ENCODE measurements at places on chromosomes 4 and X.
A peak's percentile ranks its signal among the peaks of the same experiment; 100 is the strongest.

DNA sequence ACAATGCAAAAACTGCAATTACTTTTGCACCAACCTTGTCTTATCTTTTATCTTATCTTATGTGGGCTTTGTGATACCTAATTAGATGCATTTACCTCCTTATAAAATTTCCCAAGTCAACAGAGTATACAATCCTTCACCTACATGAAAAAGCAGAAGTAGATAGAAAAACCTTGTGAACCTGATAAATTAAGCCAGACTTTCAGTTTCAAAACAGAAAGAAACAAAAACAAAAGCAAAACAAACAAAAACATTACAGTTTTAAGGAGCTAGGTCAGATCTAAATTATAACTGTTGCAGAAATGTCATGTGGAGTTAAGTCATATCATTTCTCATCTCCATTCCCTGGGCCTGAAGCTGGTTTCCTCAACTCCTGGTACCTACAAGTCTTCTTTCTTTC, 24.9 kb upstream of the CXXC4 start:
- no peak for DNase-seq

DNA sequence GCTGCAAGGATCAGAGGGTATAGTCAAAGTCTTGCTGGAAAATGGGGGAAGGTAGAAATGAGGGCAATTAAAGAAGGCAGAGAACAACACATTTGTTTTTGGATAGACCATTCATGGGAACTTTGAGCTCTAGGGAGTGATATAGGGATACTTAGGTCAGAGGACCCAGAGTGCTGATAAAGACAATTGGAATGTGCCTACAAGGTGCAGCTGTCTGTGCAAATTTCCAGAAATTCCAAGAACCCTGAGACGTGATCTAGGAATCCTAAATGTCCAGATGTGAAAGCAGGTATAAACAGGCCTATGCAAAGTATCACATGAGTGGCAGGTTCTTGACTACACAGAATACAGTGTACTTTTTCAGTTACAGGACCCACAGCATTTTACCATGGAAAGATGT, 24.2 kb downstream of the FNIP2 start:
- no peak for DNase-seq

DNA sequence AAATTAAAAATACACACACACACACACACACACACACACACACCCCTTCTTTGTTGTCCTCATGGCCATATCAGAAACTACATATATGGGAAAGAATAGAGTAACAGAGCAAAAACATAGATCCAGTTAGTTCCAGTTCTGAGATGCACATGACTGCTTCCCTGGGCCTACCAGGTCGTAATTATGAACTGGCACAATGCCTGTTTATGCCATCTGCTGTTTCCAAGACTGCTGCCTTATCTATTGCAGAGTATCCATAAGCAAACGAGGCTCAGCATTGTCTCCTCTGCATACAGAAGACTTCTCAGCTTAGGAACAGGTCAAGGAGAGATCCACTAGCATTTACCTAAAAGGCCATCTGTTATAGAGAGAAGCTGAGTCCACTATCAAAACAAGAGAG, 789.0 kb downstream of the TECRL start:
- DNase-seq, result no peak

DNA sequence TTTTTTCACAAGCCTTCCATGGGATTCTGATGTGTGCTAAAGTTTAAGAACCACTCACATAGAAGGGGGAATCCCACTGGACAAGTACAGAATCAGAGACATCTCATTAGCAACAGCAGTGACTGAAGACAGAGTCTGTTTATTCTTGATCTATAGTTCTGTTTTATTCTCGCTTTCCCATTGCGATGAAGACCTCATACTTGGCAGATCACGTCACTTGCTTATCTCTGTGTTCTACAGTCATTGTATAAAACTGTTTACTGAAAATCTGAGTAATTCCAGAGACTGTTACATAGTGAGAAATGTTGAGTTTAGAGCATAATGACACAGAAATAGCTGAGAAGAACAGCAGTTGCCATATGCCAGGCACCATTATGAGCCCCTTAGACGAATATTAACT, 185.5 kb downstream of the PTTG2 start:
- no peak for DNase-seq

- DNase-seq, result no peak
These were observed 60.8 kb upstream of the CBR4 start for GRCh38 chr4:169070895-169071218.

DNA sequence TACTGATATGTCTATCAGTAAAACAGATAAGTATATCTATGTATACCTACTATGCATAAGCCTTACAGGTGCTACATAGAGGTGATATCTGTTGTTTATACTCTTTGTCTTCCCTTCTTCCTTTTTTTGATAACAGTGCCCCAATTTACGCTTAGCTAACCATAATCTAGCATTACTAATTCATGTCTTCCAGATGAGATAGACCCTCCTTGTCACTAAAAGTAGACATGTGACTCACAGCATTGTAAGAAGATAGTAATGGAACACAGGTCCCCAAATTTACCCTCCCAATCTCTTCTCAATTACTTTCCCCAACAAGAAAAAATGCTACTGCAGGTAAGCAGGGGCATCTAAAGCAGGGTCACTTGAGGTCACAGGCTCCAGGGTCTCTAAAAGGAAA, 7.9 kb upstream of the NFKB1 start:
- no peak for DNase-seq

DNA sequence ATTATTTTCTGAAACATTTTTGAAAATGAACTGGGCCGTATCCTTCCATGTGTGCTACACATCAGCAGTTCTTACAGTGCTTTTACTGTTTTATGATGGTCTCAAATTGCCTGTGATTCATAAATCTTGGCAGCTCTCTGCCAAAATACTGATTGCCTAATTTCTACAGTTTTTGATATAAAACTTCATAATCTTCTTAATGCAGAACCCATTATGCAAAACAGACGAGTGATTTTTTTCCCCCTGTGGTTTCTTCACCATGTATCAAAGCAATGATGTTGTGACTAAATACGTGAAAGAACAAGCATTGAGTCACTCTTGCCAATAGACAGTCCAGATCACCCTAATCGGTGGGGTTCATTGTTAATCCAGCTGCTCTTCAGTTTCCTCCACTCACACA, 156.4 kb upstream of the WDR1 start:
- no peak for DNase-seq

DNA sequence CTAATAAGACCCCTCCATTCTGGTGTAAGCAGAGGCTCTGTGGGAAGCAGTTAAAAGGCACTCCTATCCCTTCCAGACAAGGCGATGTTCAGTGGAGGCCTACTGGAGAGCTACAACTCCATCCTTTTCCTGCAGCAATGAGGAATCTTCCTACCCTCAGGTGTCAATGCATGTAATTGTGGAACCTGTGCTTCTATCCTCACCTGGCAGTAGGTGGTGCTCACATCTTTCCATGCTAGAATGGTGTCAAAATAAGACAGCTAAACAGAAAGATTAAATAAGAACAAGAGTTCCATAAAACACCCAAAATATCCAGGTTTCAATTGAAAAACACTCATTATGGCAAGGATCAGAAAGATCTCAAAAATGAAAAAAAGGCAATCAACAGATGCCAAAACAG, 224.6 kb downstream of the IL15 start:
- DNase-seq, result no peak

DNA sequence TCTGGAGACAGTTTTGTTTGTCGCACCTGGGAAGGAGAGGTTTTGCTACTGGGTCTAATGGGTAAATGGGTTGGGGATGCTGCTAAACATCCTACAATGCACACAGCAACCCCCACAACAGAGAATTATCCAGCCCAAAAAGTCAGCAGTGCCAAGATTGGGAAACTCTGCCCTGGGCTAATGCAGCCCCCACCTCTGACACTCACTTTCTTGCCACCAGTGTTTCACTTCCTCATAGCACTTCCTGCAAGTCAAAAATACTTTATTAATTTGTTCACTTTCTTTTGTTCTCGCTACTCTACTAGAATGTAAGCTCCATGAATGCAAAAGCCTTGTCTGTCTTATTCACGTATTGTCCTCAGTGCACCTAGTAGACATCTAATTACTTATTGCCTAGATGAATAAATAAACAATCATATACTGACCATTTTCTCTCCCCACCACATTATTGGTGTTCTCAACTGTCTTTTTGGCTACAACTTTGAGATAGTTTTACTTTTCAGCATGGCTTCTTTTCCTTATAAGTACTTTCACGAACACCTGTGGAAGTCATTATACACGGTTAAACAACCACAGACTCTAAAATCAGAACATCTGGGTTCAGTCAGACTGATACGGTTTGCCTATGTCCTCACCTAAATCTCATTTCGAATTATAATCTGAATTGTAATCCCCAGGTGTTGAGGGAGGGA, 82.0 kb upstream of the PITX2 start:
- no peak for DNase-seq

GRCh38 chr4:134650461-134650860, 448.9 kb upstream of the PABPC4L start:
- DNase-seq, result no peak

DNA sequence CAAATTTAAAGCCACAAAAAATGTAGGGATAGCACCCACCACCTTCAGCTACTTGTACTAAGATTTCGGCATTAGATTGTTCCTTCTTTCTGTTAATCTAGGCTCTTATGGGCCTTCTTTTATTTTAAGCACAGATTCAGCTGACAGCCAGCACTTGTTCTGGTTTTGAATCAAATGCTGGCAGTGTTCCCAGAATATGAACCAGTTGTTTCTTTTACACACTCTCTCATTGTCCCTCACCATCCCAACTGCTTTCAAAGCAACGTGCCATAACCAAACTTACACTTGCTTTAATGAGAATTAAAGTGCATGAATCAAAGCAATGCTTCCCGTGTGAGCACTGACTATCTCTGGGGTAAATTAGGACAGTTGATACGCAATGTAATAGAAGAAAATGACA, 744.5 kb upstream of the FAM241A start:
- DNase-seq, result no peak

DNA sequence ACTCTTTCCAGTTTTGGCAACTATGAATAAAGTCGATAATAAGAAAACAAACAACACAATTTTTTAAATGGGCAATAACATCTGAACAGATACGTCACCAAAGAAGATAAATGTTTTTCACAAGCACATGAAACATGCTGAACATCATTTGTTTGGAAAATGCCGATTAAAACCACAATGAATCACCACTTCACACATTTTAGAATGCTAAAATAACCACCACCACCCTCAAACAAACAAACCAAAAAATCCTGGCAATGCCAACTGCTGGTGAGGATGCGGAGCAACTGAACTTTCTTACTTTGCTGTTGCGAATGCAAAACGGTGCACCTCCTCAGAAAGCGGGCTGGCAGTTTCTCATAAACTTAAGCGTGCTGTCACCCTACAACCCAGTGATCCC, 115.9 kb downstream of the NSUN7 start:
- DNase-seq, result no peak

- DNase-seq, result no peak
These were observed 92.2 kb upstream of the PGRMC2 start for GRCh38 chr4:128379860-128380259.

DNA sequence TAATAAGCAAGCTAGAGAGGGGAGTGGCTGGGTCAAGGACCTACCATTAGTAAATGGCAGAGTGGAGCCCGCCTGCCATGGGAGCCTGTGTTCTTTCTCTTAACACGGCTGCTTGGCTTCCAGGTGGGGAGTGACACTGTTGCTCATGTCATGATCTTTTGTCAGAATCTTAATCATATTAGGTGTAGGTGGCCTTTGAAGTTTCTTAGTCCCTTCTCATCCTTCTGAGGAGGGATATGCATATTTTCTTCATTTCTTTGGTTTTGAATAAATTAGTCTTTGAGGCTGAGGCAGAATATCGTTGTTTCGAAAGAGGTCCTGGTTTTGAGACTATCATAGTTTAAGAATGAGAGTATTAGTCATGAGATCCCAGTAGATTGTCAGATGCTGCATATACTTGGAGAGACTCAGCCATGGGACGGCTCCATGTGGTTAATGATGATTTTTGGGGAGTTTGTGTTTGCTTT, 28.9 kb downstream of the SNX25 start:
- DNase-seq, result no peak

GRCh38 chrX:154797006-154797405, 8.3 kb downstream of the MPP1 start:
- no peak for DNase-seq

DNA sequence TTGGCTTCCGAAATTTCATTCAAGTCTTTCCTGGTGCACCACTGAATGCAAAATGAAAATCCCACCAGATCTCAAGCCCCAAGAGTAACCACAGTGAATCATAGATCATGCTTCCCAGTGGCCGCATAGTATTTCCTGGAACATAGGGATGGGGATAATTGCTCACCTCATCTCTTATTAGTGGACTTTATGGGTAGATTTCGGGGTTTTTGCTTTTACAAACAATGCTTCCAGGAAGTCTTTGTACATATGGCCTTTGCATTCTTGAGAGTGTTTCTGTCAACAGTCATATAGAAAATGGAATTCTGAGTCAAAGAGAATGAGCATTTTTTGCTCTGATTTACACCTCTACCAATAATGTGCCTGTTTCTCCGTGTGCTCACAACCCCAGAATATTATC, 53.4 kb downstream of the PPEF2 start:
- no peak for DNase-seq

DNA sequence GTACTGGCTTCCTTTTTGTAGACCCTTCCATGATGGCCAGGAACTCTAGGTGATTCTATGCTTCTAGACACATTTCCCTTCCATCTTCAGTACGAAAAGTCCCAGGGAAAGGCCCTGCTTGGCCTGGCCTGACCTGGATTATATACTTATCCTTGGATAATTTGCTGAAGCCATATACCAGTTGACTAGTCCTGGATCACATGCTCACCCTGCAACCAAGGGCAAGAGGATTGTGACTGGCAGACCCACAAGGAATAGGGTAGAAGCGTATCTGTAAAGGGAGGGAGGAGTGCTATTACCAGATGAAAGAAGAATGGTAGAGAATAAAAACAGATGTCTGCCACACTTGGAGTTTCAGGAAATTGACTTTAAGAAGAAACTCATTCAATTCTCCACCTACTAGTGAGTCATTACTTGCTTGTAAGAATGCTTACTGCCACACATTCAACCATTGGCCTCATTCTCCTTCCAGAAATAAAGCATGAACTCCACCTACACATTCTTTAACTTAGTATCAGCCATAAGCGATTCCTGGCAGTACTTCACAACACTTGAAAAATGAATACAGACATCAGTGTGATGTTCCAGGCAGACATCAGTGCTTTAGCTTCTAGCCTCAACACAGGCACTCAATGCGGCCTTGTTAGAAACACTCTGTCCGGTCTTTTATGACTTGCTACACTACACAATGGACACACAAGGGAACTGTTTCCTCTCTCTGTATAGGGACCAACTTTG, 141.8 kb downstream of the CBR4 start:
- DNase-seq, result no peak

DNA sequence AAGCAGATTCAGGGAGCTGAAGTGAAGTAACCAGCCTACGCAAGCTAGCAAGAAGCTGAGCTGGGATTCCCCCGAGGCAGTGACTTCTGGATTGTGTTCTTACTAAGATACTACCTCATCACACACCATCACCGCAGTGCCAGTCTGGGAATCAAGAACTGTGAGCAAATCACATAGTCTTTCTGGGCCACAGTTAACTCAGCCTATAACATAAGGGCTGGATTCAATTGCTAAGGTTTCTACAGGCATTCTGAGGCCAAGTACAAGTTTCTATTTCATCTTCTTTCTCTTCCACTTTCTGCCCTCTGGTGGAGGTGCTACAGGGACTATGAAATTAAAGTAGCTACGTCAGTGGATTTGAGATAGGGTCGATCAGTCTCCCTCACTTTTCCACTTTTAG, 1.4 kb upstream of the CORIN start:
- peak; percentile 48 for DNase-seq

- DNase-seq, result no peak
These were observed 98.2 kb upstream of the PGRMC2 start for GRCh38 chr4:128385683-128386304.

GRCh38 chr4:147927377-147928137, 195.7 kb downstream of the ARHGAP10 start:
- no peak for DNase-seq

All from activated T-helper 9 cell treated with anti-CD3 and anti-CD28 coated beads, Interleukin-2, amount 50 U/mL, for 16 hours (primary cell).